NCI-H1436 treated with DMSO at 0.1 percent for 48 hours (cell line): ENCODE measurements at places on chromosomes 11 and 22.

GRCh38 chr11:101931692-101932091, 15.4 kb upstream of the ANGPTL5 start:
- no peak for DNase-seq

- DNase-seq: no peak
Measured at GRCh38 chr11:117239295-117239694, 6.8 kb downstream of the RNF214 start.

DNA sequence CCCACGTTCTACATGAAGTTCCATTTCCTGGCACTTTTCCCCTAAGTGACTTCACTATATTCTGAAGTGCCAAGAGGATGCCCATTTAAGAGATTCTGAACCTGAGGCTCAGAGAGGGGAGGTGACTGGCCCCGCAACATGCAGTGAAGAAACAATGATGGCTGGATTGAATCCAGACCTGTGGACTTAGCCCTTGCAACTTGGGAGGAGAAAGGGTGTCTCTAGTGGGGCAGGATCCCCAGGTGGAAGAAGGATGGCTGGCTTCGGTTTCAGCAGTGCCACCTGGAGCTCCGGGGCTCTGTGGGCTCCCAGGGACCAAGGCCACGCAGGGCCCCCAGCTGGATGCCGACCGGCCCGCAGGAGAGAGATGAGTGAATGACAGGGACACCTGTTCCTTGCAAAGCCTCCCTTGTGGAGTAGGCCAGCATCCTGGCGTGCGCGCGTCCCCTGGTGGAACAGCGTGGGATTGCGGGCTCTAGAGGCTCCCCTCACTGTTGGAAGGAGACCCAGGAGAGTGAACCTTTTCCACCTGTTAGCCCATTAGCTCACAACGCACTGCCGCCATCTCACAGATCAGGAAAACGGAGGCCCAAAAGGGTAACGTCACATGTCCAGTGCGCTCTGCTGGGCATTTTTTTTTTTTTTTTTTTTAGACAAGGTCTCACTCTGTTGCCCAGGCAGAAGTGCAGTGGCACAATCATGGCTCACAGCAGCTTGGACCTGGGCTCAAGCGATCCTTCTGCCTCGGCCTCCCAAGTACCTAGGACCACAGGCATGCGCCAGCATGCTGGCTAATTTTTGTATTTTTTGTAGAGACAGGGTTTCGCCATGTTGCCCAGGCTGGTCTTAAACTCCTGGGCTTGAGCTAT, 104.7 kb downstream of the KIAA1671 start:
- no peak for DNase-seq

DNA sequence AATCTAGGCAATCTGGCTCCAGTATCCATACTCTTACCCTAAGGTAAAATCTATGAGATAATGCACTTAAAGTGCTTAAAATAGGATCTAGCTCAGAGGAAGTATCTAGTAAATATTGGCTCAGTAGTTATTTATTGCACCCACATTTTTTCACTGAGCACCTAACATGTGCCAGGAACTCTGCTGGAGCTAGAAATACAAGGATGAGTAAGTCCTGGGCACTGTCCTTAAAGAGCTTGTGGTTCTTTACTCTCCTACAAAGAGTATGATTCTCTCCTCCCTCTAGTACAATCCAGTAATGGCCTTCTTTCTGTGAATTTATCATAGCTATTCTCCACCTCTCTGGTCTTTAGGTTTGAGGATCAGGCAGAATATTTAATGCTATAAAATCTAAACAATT, 59.2 kb downstream of the DEUP1 start:
- no peak for DNase-seq
